ENCODE measurements at places on chromosomes 13 and 19. TPM values are rescaled to one million over a fixed set of nuclear protein-coding genes. Genes with fewer than 3 reads are reported as not detected.

Gene SLAIN1
- total RNA-seq: 0.49 TPM

- DNase-seq: peak; percentile 42
Observed at GRCh38 chr13:32267836-32268439, 47.2 kb downstream of the ZAR1L start.

- DNase-seq: no peak
Observed at GRCh38 chr13:64538711-64539110, 2691.4 kb downstream of the PCDH9 start.

DNA sequence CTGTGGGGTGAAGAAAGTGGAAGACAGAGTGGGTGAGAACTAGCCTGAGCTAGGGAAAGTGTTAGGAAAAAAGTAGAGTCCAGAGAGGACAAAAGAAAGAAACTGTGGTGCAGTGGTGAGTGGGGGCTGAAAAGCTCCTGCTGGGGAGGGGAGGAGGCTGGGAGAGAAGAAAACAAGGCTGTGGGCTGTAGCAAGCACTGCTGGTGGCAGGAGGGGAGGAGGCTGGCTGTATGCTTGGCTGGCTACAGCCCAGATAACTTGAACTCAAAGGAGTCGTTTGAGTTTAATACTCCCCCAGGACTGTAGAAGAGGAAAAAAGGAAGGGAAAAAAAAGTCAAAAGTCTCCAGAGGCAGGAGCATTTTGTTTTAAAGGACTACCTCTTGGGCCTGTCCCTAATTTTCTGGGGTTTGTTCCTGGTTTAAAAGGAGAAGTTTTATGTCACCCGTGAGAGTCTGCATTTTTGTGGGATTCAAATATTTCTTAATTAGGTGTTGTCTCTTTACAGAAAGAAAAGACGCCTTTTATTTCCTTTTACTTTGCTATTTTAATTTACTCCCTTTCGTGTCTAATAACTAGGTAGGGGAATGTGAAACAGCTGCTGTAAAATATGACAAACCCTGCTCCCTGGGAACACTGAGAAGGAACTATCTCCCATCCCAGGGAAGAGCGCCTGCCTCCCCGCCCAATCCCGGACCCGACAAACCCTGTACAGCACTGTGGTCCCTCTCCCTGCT lies 21.7 kb downstream of the ZIC5 start:
- DNase-seq: no peak

- DNase-seq: no peak
Observed at GRCh38 chr13:110367620-110368019, 60.5 kb downstream of the COL4A2 start.

GRCh38 chr19:6100284-6100915 lies 9.9 kb downstream of the RFX2 start:
- DNase-seq: no peak

DNA sequence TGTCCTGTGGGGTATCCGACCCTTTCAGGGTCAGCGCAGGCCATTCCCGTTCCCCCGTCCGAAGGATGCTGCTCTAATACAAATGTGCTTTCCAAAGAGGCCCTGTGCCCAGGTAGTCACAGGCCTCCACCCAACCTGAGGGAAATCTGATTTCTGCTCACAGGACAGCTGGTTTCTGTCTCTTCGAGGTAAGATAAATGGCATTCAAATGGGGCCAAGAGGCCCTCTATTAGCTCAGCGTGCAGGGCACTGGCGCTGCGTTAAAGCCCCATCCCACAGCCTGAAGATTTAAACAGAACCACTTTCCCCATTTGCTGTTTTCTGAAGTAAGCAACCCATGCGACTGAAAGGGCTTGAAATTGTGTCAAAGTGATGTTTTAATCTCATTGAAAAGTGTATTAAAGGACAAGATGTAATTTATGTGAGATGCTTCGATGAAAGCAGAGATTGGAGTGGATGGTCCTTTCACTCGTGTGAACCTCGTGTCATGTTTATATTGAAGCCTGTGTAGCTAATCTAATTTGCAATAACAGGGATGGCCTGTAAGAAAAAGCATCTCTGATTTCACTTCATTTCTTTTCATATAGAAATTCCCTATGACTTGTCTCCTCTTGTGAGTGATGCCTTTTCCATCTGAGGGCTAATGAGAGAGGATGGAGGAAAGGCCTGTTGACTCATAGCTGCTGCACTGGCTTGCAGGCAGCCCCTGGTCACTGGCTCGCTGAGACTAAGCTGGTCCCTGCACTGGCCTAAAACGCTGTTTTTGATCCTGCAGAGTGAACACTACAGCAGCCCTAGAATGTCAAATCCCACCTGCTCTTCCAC lies 7.3 kb upstream of the SOX1 start:
- no peak for DNase-seq

Gene DCT
- not detected for total RNA-seq

Gene ZNF805
- 16.8 TPM for total RNA-seq

Gene GJA3
- 11.6 TPM for total RNA-seq

Gene CCNA1
- not detected for total RNA-seq

Gene ODAD3
- 1.9 TPM for total RNA-seq

DNA sequence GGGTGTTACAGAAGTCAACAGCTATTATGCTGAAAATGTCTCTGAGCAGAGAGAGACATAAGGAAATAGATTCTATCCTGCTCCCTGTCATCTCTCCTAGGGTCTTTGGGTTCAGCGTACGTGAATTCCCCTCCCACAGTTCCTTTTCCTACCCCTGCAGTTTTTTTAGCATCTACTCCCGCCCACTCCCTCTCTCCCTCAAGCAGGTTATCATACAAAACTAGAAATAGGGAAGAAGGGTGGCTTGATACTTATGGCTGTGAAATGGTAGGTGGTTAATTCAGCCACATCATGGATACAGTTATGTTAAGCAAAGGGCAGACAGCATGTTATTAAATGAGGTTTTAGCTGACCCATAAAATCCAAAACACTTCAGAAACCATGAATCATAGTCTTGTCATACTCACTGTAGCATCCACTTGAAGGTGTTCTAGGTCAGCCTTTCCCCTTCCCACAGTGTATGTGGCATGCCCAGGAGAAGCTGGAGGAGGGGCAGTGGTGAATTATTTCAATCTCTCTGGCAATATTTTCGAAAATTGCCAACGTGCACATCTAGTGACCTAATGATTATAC lies 236.8 kb upstream of the SERP2 start:
- no peak for DNase-seq

DNA sequence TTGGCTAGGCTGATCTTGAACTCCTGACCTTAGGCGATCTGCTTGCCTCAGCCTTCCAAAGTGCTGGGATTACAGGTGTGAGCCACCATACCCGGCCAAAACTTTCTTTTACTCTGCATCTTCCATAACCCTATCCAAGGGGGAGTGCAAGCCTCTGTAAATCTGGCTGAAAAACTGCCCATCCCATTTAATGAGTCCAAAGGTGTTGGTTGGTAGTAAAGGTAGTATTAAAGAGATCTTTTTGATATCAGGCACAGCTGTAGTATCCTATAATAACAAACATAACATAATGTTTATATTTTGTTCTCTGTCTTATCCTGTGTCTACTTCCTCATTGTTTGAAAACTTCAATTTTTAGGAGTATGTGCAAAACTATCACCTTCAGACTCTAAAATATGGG lies 559.8 kb upstream of the ATXN8OS start:
- no peak for DNase-seq

Data from Panc1 (cell line).